ENCODE measurements at places on chromosomes 6 and 20.

DNA sequence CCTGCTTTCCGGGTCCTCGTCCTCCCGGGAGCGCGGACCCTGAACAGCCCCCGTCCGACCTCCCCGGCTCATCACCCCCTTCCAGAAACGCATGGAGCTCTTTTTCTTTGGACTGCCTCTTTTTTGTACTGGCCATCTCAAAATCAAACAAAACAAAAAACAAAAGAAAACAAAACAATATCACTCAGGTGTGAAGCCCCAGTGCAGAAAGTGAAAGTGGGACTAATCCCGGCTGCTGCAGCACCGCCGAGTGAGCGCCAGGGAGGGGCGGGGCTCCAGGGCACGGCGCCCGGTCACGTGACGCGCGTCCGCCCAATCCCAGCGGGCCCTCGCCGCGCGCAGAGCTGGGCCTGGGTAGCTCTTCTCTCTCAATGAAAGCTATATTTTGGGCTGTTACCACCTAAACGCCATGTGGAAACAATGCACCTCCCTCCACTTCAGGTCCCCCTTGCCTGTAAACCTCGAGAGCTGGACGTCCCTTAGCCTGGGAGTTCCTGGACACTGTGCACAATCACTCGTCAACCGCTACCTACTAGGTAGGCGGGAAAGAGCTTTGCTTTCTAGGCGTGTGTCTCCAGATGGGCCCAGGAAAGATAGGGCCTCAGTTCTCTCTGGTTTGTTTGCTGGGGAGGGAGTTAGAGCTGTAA is 93.7 kb upstream of the PRDM1 start:
- DNase-seq = peak; percentile 93
- peak overlapping the region; percentile 26 for H3K27ac ChIP-seq
- peak overlapping the region; percentile 85 for H3K4me3 ChIP-seq
- H3K4me1 ChIP-seq = no peaks in the 10 kb centered on the region

DNA sequence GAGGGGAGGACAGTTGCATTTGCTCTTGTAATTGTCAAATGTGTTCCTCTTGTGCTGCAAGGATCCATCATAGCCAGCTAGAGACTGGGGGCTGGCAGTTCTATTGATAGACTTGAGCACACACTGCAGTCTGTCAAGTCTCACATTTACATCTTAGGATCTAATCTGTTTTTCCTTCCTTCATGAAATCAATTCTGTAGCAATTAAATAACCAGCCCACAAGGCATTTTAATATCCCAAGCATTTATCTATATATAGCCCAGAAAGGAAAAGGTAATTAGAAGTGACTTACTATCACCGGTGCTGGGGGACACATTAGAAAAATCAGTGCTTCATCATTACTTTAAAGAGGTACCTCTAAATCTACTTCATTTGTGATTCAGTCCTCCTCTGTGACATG is 143.0 kb upstream of the STXBP5 start:
- H3K4me1 ChIP-seq = no peaks in the 10 kb centered on the region
- H3K27me3 ChIP-seq = no peaks in the 10 kb centered on the region
- no peaks in the 10 kb centered on the region for H3K36me3 ChIP-seq
- H3K4me3 ChIP-seq = no peak overlapping the region
- H3K27ac ChIP-seq = no peak overlapping the region

DNA sequence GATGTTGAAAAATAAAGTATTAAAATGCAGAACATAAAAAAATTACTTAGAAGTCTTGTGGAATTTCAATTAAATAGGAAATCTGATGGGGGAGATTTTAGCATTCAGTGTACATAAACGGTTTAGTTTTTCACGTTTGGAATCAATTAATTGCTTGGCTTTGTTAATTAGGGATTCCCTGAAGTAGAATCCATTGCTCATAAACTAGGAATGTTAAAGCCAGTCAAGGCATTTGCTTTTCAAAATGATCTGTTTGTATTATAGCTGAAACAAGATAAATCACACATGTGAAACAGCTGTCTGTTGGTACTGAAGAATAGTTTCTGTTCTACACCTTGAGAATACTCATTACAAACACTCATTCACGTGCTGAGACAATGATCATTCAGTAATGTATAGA is 297.9 kb downstream of the TBC1D7 start:
- H3K27ac ChIP-seq = no peak overlapping the region
- no peak overlapping the region for H3K4me3 ChIP-seq
- H3K27me3 ChIP-seq = no peaks in the 10 kb centered on the region
- DNase-seq = no peak
- H3K36me3 ChIP-seq = no peaks in the 10 kb centered on the region

GRCh38 chr6:85640821-85641220 is 1.9 kb downstream of the SYNCRIP start:
- no peak overlapping the region for H3K27ac ChIP-seq
- H3K27me3 ChIP-seq = no peaks in the 10 kb centered on the region
- peak overlapping the region; percentile 13 for H3K4me3 ChIP-seq
- peaks cover 3% of the 10 kb centered on the region for H3K4me1 ChIP-seq
- H3K36me3 ChIP-seq = peaks cover 12% of the 10 kb centered on the region

GRCh38 chr6:170111816-170112582 is 178.9 kb downstream of the DLL1 start:
- no peak for DNase-seq
- no peaks in the 10 kb centered on the region for H3K4me1 ChIP-seq
- H3K36me3 ChIP-seq = no peaks in the 10 kb centered on the region
- H3K4me3 ChIP-seq = no peak overlapping the region
- H3K27ac ChIP-seq = no peak overlapping the region

- no peak for DNase-seq
- H3K27me3 ChIP-seq = no peaks in the 10 kb centered on the region
- no peak overlapping the region for H3K27ac ChIP-seq
- H3K4me3 ChIP-seq = no peak overlapping the region
Measured at GRCh38 chr6:12478921-12479320, 188.8 kb downstream of the EDN1 start.
